ENCODE measurements at places on chromosomes 4 and X.

- no peak for DNase-seq
Observed at GRCh38 chrX:124010566-124010965, 49.1 kb downstream of the STAG2 start.

DNA sequence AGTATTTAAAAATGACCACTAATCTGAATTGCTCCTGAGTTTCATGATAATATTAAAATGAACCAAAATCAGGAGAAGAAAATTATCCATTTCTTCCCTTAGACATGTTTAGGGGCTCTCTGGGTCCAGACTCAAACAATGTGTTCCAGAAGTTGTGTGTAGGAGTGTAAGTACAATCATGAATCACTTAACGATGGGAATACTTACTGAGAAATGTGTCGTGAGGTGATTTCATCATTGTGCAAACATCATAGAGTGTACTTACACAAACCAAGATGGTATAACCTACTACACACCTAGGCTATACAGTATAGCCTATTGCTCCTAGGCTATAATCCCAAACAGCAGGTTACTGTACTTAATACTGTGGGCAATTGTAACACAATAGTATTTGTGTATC is 74.8 kb downstream of the STPG2 start:
- DNase-seq: no peak

GRCh38 chr4:26081795-26082498 is 167.9 kb downstream of the SMIM20 start:
- DNase-seq: no peak

- no peak for DNase-seq
Observed at GRCh38 chrX:97358941-97359340, 475.2 kb downstream of the RPA4 start.

- DNase-seq: no peak
Observed at GRCh38 chrX:71661919-71662318, 5.4 kb upstream of the LOC101059915 start.

- DNase-seq: no peak
Observed at GRCh38 chrX:142593361-142593862, 388.3 kb upstream of the MAGEC2 start.

- DNase-seq: no peak
Observed at GRCh38 chr4:152296386-152296785, 239.5 kb downstream of the FBXW7 start.

DNA sequence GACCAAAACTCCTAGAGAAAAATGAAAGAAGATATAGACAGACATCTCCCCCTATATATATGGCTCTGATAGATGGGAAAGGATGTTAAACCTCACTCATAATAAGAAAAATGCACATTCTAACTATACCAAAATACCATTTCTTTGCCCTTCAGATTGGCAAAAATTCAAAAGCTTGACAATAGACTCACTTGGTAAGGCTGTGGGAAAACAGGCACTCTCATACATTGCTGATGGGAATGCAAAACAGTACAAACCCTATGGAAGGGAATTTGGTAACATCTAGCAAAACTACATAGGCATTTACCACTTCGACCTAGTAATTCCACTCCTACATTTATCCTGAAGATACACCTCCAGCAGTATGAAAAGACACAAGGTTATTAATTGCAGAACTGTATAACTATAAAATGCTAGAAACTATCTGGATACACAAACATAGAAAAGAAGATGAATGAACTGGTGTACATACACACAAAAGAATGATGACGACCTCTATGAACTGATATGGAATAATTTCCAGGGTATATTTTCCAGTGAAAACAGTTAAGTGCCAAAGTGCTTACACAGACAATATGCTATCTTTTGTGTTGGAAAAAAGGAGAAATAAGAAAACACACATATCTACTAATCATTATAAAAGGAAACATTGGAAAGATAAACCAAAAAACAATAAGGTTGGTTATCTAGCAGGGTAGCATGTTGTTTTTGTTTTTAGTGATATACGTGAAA is 48.5 kb downstream of the WDFY3 start:
- no peak for DNase-seq

GRCh38 chr4:128682942-128683666 is 126.4 kb upstream of the JADE1 start:
- DNase-seq: no peak

- DNase-seq: no peak
Observed at GRCh38 chr4:108834166-108834834, 71.4 kb upstream of the ETNPPL start.

- DNase-seq: no peak
Observed at GRCh38 chrX:47644557-47645091, 5.7 kb downstream of the ELK1 start.

- no peak for DNase-seq
Observed at GRCh38 chr4:8592366-8593263, at the start of gene CPZ. CPZ (plus strand) TSS chr4:8592765; CDS start chr4:8592834, 69 bp downstream.

GRCh38 chr4:88457307-88458103 is 586 bp downstream of the HERC5 start:
- peak; percentile 15 for DNase-seq

GRCh38 chr4:10095296-10095991 is 21.2 kb downstream of the WDR1 start:
- no peak for DNase-seq

GRCh38 chr4:67204441-67204840 is 340.9 kb downstream of the CENPC start:
- DNase-seq: no peak

DNA sequence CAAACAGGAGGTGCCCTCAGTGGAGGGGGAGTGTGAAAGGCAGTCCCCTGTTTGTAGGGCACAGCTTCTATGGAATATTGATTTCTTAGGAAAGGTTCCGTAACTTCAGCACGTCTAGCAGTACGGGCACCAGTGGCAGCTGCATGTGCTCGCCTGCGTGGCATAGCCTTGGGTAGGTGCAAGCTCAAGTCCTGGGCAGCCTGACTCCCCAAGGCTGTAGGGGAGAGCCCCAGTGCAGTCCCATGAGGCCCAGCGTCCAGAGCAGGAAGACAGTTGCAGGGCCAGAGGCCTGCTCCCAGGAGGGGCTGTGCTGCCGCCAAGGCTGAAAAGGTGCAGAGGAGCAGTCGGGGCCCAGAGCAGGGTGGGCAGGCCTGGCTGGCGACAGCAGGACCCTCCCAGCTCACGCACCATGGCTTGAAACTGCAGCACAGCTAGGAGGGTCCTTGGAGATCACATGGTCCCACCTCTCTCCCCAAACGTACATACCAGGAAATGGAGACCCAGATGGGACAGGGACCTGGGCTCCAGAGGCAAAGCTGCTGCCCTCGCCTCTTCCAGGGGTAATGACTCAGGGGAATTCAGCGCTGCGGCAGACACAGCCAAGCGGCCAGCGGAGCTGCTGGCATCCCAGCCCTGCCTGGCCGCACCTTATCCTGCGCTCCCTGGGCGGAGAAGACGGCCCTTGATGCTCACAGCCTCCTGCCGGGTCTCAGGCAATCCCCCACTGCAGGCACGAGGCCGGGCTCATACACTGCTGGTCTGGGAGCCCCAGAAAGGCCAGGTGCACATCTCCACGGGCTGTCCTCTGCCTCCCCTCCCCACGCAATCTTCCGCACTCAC is 6.0 kb upstream of the DUSP9 start:
- no peak for DNase-seq

GRCh38 chrX:9465380-9466123 is 694 bp downstream of the TBL1X start:
- DNase-seq: no peak

- DNase-seq: no peak
Observed at GRCh38 chr4:16255730-16256129, 29.5 kb upstream of the TAPT1 start.

DNA sequence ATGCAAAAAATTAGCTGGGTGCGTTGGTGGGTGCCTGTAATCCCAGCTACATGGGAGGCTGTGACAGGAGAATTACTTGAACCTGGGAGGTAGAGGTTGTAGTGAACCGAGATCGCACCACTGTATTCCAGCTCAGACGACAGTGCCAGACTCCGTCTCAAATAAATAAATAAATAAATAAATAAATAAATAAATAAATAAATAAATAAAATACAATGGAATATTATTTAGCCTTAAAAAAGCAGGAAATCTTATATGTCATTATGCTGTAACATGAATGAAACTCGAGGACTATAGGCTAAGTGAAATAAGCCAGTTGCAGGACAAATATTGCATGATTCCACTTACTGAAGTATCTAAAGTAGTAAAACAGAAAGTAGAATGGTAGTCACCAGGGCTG is 42.5 kb downstream of the RBM41 start:
- DNase-seq: no peak

DNA sequence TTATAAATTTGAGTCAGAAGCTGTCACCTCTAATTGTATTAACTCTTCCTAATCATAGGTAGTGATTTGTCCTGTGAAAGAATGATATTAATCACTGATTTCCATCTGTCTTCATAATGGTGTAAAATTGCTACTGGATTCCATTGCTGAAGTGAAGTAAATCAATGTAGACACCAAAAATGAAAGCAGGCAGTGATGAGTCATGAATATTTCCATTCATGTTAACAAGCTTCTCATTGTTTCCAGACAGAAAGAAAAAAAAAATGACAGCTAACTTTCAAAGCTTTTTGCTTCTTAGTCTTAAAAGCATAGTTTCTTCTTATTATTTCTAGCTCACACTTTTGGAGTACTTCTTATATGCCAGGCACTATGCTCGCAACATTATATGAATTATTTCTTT is 21.5 kb downstream of the FAM114A1 start:
- DNase-seq: no peak

GRCh38 chr4:20675786-20676185 is 24.5 kb upstream of the PACRGL start:
- DNase-seq: no peak

GRCh38 chr4:95534032-95534431 is 14.7 kb downstream of the UNC5C start:
- no peak for DNase-seq

DNA sequence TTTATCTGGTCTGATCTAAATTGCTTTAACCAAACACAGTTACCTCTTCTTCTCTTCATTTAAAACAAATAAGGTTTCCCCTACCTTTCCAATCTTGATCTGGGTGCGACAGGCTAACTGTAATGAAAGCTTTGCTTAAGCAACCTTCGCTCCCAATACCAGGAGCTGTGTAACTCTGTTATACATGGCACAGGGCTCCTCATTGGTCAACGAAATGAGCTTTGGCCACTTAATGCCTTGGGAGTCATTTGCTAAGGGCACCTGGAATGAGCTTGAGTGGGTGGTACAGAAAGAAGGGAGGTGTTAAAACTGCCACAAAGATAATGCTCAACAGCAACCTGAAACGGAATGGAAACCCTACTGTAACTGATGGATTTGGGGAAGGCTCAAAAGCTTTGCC is 140.5 kb downstream of the CHRNA9 start:
- DNase-seq: no peak

DNA sequence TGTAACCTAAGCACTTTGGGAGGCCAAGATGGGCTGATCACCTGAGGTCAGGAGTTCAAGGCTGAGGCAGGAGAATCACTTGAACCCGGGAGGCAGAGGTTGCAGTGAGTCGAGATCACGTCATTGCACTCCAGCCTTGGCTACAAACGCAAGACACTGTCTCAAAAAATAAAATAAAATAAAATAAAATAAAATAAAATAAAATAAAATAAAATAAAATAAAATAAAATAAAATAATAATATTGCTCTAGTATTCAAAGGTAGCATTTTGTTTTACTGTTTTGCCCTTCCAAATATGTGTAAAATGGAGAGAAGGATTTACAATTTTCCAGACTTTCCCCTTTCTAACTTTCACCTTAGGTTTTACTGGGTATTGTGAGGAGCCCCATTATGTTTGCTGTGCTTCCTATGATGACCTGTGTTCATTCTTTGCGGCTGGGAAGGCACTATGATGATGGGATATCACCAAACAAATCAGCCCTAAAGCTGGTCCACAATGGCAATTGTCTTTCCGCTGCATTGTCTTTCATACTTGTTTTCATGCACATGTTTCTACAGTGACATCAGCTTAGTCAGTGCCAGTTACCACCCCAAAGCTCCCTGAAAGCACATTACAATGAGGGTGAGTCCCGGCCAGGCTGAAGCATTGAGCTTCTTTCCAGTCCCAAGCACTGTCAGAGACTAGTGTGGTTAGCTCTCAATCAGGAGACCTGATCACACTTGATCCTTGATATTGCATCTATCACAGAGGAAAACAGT is 50.8 kb downstream of the DTHD1 start:
- DNase-seq: no peak

DNA sequence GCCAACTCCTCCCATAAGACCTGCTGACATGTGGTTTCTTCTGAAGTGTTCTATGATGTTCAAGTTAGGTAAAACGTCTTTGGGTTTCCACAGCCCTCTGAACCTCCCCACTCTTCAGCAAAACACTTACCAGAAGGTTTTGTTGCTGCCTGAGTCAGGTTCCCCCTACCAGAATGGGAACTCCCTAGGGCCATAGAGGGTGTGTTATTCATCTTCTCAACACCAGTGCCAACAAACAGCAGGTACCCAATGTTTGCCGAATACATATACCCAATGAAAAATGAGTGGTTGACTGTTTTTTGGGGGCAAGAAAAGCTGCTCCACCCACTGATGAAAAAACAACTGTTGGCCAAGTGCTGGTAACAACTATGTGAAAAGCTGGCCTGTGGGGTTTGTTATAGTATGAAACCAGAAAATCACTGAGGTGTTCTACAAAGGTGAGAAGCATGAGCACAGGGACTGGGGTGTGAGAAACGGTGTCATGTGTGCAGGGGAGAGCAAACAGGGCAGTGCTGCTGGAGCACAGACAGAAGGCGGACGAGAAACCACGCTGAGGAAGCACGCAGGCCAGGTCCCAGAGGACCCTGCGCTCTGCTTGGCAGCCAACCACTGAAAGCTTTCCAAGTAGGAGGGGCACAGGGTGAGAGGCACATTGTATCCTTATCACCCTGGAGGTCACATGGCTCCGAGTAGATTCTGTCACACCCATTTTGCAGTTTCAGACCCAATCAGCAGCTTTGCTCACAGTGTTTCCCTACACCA is 28.8 kb downstream of the ATP8A1 start:
- no peak for DNase-seq

DNA sequence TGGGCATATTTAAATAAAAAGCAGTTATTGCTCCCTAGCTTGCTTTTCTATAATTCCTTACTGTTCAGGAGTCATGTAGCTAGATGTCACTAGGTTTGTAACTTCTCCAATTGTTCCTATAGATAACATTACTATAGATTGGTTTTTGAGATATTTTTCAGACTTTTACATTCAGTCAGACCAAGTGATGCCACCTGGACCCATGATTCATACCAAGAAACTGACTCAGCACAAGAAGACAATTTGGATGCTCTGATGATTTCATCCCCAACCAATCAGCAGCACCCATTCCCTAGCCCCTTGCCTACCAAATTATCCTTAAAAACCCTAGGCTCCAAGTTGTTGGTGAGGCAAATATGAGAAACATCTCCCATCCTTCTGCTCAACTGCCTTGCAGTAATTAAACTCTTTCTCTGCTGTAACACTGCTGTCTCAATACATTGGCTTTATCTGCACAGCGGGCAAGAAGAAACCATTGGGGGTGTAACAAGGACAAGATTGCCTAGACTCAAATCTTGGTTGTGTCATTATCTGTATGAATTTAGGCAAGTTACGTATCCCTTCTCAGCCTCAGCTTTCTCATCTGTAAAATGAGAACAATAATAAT is 11.8 kb upstream of the NEIL3 start:
- DNase-seq: no peak

GRCh38 chr4:158005021-158005420 is 167.8 kb downstream of the GASK1B start:
- no peak for DNase-seq

- DNase-seq: no peak
Observed at GRCh38 chrX:119041175-119041574, 31.6 kb upstream of the CT47C1 start.
